GM12878 (cell line): ENCODE measurements at places on chromosomes 2 and 18.

- no peak for DNase-seq
Observed at GRCh38 chr2:183088061-183088460, 9.5 kb downstream of the DUSP19 start.

DNA sequence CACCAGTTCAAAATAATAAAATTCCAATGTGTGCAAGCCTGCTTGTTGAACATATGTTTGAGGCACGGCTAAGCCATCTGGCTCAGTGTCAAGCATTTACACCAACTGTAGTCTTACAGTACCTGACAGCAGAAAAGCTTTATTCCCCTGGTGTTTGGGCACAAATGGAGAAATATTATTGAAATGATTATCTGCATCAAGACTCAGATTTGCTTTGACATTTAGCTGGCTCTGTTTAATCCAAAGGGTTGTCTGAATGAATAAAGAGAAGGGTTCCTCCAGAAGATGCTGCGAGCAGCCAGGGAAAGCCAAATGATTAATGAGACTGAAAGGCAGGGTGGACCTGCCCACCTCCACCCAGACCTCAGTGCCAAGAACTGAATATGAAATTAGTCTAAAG, 393.2 kb upstream of the GALNT5 start:
- DNase-seq: no peak

GRCh38 chr18:13470516-13471197, 252.1 kb downstream of the LDLRAD4 start:
- DNase-seq: no peak

DNA sequence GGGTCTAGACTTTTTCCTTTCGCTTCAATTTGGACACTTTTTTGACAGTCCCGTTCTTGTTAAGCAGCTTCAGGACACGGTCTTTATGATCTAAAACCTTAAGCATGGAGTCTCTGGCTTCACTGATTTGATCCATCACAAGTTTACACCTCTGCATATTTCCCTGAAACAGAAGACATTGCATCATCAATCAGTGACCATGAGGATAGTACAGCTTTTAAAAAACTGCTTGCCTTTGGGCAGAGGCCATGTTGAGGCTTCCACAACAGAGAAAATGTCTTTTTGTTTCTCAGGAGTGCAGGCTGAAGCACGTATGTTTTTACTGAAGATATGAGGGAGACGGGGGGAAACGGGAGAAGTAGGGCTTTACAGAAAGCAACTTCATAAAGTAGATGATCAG, 56.2 kb upstream of the AMMECR1L start:
- no peak for DNase-seq

DNA sequence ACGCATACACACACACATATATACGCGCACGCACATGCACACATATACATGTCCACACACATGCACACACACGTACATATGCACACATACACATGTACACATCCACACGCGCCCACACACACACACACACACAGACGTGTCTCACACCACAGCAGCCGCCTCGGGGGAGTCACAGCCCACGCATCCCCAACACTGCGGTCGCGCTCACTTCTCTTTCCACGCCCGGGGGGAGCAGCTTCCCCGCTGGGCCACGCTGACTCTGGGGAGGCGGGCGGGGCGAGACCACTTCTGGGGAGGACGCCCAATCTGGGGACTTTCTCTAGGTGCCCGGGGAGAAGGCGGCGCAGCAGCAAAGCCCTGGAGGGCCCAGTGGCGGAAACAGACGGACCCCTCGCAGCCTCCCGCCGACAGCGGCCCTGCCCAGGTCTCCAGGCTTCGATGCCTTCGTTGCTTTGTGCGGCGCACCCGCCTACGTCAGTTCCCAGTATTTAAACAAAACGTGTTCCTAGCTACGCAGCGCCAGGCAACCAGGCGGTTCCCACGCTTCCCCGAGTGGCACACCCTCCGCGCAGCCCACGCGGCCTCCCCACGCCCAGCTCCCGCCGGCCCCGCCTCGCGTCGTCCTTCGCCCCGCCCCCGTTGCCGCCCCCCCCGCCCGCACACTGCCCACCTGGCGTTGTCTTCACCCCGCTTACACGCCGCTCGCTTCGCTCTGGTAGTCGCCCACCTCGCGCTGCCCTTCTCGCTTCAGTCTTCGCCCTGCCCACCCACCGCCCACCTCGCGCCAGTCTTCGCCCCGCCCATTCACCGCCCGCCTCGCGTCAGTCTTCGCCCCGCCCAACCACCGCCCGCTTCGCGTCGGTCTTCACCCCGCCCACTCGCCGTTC, 810 bp upstream of the RBFA start:
- DNase-seq: no peak

DNA sequence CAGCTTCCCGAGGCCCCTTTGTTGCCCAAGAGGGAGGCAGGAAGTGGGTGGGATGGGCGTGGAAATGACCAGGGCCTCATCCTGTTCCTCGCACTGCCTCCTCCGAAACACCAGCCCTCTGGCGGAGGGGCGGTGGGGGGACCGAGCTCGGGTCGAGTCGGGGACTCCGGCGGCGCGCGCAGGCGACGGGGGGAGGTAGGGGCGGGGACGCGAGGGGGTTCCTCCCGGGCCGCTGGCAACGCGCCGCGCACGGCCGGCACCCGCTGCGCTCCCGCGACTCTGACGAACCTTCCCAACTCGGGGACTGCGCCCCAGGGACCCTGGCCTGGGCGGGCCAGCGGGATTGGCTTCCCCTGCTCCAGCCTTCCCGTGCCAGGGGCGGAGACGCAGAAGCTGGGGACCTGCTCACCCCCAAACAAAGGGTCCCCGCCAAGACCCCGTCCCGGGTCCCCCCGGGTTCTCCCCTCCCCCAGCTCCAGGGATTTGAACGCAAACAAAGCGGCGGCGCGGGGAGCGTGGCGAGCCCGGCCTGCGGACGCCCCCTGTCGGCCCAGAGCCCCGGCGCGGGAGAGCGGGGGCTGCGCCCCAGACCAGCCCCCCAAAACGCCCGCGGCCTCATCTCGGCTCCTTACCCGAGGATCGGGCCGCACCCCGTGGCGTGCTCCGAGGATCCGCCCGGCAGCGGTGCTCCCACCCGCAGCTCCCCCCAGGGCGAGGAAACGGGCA, 1.2 kb downstream of the SEMA4C start:
- DNase-seq: peak; percentile 33

DNA sequence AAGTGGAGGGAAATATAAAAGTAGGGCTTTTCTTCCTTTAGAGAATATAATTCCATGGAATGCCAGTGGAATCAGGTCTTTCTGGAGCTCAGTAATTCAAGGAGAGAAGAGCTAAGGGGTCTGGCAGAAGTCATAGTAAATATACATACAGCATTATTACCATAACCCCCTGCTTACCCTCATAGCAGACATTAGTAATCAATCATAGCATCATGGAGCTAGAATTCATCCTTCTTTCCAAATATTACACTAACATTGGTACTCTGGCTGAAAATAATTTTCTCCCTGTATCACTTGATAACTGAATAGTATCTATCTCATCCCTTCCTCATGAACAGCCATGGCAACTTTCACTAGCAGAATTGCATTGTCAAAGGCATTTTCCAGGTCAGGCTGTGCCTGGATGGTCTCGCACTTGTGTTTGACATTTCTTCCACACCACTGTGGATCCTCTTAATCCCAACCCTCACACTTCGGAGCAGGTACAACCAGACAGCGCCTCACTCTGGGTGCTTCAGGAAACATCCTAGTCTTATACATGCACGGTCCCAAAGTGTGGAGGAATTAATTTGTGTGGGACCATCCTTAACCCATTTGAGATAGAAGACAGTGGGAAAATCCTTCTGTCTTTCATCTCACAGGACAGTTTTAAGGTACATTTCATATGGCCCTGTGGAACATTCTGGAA, 84.2 kb upstream of the SEC11C start:
- no peak for DNase-seq

GRCh38 chr2:151334082-151334815, 23.1 kb upstream of the TNFAIP6 start:
- DNase-seq: no peak
